ENCODE measurements at places on chromosomes 1 and 21. TPM values are rescaled to one million over a fixed set of nuclear protein-coding genes. Genes with fewer than 3 reads are reported as not detected.

- no peak for DNase-seq
Observed at GRCh38 chr1:24693827-24694379, 50.8 kb downstream of the SRRM1 start.

- peak; percentile 82 for DNase-seq
Observed at GRCh38 chr1:212635141-212635631, 26.6 kb downstream of the ATF3 start.

DNA sequence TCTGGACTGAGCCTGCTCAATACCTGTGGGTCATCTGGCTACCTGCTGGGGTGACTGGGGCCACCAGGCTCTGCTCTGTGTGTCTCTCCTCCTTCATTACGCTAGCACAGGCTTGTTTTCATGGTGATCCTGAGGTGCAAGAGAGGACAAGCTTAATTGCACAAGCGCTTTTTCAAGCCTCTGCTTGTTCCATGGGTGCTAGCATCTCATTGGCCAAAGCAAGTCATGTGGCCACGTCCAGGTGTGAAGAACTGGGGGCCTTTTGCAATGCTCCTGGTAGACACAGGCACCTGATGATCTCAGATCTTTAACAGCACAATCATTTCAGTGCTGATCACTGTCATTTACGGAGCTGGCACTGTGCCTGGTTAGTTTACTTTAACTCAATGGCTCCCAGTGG lies 114.6 kb downstream of the KAZN start:
- DNase-seq, result no peak

DNA sequence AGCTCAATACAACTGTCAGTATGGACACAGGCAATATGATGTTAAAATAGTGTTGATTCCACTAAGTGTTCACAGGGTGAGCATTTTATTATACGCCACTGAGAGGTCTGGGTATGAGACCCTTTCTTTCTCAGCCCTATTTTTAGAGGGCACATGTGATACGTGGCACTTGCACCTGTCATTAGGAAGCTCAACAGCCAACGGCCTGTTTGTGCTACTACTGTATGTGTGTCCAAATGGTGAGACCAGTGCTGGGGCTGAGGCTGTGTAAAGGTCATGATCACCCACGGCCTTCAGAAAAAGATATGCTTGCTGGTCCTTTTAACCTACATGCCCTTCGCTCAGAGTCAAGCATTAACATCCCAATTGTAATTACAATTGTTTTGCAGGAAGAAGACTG lies 176.2 kb downstream of the DUSP10 start:
- peak; percentile 78 for DNase-seq

DNA sequence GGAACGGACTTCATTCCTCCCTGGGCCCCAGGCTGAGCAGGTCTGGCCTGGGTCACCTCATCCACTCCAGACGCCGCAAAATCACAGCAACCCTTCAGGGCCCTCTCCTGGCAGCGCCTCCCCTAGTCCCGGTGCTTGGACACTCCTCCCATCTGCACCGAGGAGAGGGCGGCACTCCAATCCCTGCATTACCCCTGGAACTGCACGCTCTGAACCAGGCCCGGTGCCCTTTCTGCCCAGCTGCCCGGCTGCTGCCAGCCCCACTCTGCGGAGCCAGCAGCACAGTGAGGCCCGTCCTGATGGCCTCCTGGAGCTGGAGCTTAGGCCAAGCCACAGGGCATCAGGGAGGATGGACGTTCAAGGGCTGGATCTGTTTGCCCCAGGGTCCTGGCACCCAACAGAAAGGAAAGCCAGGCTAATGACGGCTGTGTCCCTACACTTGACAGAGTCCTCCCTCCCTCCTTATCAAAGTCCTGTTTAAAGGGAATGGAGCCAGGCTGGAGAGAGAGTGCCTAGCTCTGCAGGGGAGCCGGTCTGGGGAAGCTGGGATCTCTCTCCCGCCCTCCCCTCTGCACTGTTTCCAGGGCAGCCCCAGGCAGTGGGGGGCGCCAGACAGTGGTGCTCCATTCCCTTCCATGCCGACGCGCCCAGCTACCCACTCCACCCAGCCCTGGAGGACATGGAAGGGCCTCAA lies 12.7 kb downstream of the COL6A2 start:
- DNase-seq, result peak; percentile 30

GRCh38 chr1:241839369-241839979 lies 8.5 kb upstream of the EXO1 start:
- no peak for DNase-seq

The NBPF6 gene
- not detected for total RNA-seq

Data from muscle of leg (tissue), 16 donors.